Left ventricle myocardium inferior (tissue), 1 donor: ENCODE measurements at places on chromosomes 7 and 10. TPM values are rescaled to one million over a fixed set of nuclear protein-coding genes. Genes with fewer than 3 reads are reported as not detected.

Gene NOS3
- total RNA-seq = 12.6 TPM

Gene ASZ1
- total RNA-seq = not detected

Gene SEC31B
- total RNA-seq = 8.8 TPM

Gene IL2RA
- total RNA-seq = 2.3 TPM

Gene BMPER
- total RNA-seq = 2.9 TPM

Gene STEAP1B
- 0.63 TPM for total RNA-seq

Gene FZD1
- total RNA-seq = 14.1 TPM

- DNase-seq = no peak
These were observed 128.0 kb downstream of the KCND2 start for GRCh38 chr7:120400806-120401455.

DNA sequence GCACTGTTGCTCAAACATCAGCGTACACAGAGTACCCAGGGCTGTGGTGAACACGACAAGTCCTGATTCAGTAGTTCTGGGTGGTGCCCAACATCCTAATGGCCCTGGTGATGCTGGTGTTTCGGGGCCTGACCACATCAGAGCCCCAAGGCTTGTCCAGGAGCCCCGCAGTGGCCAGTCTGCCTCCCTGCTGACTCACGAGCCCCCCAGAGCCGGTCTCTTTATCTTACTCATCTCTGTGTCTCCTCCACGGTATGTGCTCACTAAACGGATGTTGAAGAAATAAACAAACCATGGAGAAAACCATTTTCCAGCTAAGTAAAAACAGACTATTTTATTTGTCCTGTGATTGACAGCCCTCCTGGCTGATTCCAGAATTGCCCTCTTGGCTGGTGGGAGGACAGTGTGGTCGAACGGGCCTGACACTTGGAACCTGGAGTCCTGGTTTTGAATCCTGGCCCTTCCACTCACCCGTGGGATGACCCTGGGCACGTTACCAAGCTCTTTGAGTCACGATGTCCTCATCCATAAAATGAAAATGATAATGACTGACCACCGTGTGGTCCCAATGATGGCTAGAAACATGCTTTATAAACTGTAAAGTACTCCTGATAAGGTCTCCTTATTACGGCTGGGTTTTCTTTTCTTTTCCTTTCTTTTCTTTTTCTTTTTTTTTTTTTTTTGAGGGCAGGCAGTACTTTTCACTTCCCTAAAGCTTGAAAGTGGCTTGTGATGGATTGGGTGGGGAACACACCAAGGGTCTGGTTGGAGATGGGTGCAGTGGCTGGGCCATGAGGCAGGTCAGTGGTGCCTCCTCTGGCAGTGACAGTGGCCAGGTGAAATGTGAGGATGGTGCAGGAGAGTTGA, 5.7 kb downstream of the HIP1 start:
- DNase-seq = no peak

GRCh38 chr7:114356133-114356532, 58.5 kb upstream of the FOXP2 start:
- no peak for DNase-seq

DNA sequence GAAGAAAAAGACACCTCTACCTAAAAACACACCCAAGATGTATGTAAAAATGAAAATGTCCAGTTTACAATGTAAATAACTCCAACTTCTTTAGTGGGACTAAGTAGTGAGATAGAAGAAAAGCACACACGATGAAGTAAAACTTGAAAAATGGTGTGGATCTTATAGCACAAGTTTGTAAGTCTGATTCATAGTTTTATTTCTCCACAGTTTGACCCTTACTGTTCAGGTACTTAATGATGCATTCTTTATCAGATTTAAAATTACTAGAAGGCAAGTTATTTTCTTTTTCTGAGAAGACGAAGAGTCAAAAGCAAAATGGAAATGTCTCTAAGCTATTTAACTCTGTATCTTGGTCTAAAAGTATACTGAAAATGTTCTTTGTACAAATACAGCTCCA, 6.1 kb downstream of the NAMPT start:
- no peak for DNase-seq

- no peak for DNase-seq
These were observed 82.2 kb downstream of the NOD1 start for GRCh38 chr7:30396389-30396788.

DNA sequence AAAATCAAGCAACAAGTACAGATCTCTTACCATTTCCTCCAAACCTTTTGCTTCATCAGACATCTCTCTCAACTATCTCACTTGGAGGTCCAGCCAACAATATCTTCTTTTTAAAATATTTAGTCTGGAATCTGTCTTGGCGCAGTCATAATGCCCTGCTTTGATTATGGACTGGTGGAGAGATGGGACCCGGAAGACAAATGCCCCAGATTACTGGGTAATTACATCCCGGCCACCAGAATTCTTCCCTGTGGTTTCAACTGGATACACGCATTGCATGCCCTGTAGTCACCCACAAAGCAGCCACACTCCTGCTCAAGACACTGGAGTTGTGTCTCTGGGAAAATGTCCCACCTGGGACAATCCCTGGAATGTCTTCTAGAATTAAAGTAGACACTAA, 65.5 kb downstream of the BPGM start:
- no peak for DNase-seq

DNA sequence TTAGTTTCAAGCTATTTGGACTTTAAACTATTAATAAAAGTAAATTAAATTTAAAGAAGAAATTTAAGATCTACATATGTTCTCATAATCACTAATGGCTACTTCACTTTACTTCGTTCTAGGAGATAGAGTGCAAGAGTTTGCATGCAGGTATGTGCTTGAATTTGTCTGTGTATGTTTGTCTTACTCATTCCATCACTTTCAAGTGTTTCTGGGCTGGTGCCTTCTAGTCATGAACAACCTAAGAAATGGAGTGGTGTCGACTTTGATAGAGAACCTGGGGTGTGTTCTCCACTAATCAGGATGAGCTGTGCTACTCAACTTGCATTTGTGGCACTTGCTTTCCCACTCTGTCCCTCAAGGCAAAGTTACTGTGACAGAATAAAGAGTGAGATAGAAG, 169.9 kb downstream of the KCND2 start:
- DNase-seq = no peak

DNA sequence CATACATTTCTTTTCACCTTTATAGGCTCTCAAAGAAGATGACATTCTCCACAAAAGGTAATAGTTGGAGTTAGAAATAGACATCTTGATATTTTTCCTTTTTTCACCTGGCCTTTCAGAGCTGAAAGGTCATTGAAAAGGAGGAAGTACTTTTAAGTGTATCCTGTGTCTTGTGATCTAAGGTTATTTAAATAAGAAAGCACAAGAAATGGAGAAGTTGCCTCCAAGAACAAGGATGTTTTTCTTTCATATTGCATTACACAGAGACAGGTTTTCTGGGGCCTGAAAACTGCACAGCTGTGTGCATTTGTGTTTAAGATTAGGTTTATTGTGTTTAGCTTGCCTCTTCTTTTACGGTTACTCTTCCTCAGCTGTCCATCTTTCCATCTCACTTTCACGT, 103.4 kb upstream of the SEMA3D start:
- no peak for DNase-seq

GRCh38 chr10:23070913-23071218, 24.5 kb upstream of the MSRB2 start:
- DNase-seq = no peak

DNA sequence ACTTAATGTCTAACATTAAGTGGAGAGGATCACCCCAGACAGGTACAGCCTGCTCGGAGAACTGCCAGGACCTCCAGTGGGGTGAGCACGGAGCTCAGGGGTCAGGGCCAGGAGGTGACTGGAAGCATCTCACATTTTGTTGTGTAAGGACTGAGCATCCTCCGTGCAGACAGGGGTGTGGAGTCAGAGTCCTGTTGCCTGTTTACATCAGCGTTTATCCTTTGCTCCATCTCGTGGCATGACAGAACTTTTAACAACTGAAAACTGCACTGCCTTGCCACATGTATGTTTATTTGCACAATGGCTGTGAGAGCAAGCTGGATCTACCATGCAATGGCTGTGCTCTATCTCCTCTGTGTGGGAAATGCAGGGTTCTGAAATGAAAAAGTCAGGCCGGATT, 175.4 kb upstream of the AKR1E2 start:
- no peak for DNase-seq

DNA sequence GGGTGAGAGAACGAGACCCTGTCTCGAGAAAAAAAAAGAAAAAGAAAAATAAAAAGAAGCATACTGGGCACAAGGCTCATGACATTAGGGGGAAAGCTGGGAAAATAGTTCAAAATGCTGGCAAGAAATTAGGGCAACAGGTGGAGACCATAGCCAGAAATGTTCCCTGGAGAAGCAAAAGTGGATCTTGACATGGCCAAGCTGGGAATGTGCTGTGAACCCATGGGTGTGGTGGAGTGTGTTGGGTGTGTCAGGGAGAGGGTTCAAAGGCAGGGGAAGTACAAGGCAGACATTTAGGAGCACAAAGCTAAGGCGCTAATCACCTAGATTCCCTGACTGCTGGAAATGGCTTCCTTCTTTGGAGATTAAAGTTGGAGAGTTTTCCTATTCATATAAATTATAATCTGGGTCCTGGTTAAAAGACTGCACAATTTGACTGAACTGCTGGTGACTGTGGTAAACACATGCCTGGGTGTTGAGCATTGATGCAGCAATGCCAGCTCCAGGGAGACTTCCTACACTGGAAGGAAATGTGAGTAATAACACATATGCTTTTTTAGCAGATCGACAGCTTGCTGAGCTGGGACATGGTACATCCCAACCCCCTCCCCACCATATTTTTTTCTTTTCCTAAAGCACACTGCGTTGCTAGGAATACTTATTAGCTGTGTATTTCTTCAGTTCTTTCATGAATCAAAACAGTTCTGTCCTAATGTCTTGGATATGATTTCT, 70.1 kb upstream of the ARHGAP21 start:
- no peak for DNase-seq

- peak; percentile 66 for DNase-seq
These were observed 41.2 kb downstream of the ZCCHC24 start for GRCh38 chr10:79404231-79404609.

DNA sequence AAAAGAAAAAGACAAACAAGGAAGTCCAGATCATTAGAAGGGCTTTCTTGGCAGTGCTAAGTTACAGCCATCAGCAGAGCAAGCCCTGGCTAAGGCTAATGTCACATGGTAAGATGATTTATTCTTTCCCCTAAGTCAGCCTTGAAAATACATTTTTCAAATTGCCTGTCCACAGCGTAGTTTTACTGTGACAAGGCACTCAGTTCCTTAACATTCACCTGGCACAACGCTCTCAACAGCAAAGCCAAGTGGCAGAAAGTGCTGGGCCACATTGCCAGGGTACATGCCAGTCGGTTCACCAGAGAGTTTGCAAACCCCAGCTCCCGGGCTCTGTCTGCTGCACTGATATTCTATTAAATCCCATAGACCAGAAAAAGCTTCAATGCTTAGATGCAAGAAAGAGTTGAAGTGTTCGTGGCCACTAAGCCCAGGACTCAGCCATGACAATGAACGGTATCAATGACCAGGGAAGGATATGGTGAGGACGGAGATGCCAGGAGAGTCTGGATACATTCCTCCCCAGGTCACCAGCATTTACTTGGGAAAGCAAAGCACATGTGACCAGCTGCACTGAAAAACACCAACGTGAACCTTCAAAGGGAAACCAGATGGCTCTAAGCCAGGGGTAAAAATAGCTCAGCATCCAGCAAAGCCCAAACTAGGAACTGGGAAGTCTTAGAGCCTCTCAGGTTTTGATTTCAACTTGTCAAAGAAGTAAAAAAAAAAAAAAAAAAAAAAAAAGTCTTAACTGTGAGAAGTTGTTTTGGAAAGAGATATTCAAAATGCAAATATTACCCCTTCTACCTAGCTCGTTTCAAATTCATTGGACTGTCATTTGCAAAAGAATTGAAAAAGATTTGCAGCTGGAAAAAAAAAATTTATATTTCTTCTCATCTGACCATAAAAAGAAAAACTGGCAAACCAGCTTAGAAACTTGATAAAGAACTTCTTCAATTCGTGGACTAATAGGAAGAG, 23.9 kb upstream of the MPP7 start:
- DNase-seq = peak; percentile 23

DNA sequence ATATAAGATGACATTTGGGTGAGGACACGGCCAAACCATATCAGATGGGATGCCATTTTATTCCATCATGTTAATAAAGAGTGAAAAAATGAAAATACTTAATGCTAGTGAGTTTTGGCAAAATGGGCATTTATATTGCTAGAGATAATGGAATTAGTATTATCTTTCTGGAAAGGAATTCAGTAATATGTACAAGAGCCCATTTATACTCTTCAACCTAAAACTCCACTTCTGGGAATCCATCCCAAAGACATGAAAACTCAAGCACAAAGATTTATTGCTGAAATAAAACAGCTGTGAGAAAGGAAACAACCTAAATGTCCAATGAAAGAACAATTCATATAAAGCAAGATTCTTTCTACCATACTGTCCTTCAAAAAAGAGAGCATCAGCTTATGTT, 96.0 kb upstream of the TMEM168 start:
- DNase-seq = no peak

GRCh38 chr7:30312178-30312577, 27.8 kb downstream of the ZNRF2 start:
- DNase-seq = no peak

GRCh38 chr7:112708236-112708635, 82.0 kb downstream of the TMEM168 start:
- no peak for DNase-seq

DNA sequence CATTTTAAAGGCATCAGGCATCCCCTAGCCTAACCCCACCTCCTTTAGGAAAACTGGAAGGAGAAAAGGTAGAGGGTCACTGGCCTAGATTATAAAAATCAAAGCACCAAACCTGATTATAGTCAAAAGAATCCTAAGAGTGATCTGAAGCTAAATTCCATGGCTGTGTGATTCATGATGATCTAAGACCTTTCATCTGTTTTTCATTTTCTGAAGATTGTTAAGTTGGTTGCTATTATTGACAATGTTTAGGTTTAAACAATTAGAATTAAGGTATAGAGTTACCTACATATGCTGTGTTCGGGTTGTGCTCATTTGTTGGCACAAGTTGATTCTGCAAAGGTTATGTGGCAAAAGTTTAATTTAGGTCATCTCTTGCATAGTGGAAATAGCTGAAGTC, 148.7 kb downstream of the BICC1 start:
- no peak for DNase-seq

DNA sequence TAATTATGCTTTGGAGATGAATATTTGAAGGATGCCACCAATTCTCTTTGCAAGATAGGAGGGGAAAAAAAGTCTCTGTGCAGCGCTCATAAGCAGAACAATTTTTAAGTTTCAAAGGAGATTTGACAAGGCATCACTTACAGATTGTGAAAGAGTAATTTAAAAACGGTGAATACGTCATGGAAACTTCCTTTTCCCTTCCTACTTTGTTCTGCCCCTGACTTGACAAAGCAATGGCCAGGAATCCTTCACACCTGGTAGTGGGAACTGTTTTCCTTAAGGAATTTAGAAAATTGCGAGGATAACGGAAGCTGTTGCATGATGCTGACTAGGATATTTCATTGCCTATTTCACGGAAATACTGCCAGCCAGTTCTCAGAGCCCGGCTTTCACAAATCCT, 16.7 kb downstream of the FAM107B start:
- no peak for DNase-seq

DNA sequence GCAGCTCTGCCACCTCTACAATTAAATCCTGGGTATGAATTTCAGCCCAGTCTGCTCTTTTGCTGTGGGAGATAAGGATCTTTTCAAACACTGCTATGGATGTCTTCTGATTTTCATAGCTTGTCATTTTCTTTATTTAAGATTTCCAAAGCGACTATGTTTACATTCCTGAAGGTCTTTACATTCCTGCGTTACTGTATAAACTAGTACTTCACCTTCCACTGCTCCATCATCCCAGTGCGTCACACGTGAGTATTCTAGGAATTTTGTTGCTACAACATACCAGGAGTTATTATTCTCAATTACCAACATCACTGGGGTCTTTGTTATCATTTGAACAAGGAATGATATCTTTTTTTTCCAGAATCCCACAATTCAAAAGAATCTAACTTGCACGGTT, 944.7 kb downstream of the SORCS3 start:
- no peak for DNase-seq
